Stimulated activated CD8-positive, alpha-beta memory T cell treated with anti-CD3 and anti-CD28 coated beads, Interleukin-4, amount 100 ng/mL, for 1 hour (primary cell): ENCODE measurements at places on chromosomes 4 and X.

GRCh38 chrX:40197071-40197470, 99.3 kb upstream of the BCOR start:
- DNase-seq = no peak

- no peak for DNase-seq
Measured at GRCh38 chr4:123217664-123218063, 178.9 kb upstream of the SPRY1 start.

DNA sequence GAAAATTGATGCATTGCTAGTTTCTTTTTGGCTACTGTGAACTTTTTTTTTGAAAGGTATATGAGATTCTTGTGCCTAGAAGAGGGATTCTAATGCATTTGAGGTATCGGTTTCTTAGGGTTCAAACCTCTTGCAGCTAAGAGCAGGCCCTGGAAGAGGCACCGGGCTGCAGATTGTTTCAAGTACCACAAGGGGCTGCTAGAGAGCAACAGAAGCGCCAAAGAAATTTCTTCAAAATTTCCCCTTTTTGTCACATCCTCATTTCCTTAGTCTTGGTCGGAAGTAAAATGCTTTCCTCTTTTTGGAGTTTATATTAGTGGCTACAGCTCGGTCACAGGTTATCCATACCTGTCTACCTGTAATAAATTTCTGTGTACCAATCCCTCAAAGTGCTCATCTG, 89.8 kb downstream of the PDGFRA start:
- DNase-seq = no peak

- DNase-seq = no peak
Measured at GRCh38 chrX:47174376-47174775, 19.3 kb upstream of the UBA1 start.

GRCh38 chr4:99594818-99595217, 20.2 kb downstream of the MTTP start:
- DNase-seq = no peak

DNA sequence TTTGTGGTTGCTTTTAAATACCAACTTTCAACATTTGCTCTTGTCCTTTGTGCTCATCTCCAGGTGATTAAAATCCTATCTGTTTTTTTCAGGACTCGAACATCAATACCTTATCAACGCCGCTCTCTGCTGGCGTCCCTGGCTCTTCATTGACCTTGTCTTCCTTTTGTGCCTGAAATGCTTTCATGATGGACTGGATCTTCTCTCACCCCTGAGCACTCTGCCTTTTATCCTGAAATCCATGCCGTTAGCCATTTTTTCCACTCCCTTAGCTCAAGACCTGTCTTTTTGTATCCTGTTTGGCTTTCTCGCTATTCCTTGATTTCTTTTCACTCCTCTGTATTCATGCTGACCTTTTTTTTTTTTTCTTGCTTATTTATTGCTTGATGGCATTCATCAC, 549.5 kb upstream of the CPEB2 start:
- no peak for DNase-seq
